ENCODE measurements at places on chromosomes 1 and 21.

DNA sequence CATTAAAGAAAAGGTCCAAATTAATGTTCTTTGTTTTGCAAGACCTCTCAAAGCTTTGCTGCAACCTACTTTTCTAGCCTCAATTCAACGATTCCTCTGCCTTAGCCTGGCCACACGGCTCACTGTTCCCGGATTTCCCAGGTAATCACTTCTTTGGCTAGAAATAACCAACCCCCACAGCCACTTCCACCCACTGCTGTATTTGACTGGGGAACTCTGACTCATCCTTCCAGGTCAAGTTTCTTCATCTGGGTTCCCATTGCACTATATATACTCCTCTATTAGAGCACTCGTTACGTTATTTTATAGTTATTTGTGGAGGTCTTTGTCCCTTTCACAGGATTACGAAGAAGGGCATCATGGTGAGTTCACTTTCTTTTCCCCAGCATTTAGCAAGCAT is 185.9 kb downstream of the CACNA1E start:
- DNase-seq: no peak

- no peak for DNase-seq
These were observed 12.6 kb upstream of the IL12RB2 start for GRCh38 chr1:67294836-67295617.

- DNase-seq: no peak
These were observed 40.4 kb upstream of the BMP8A start for GRCh38 chr1:39450956-39451606.

GRCh38 chr1:168468822-168469221 is 75.0 kb downstream of the XCL2 start:
- no peak for DNase-seq

GRCh38 chr1:228850141-228851100 is 115.1 kb downstream of the RHOU start:
- no peak for DNase-seq

- no peak for DNase-seq
These were observed 22.9 kb upstream of the PLA2G5 start for GRCh38 chr1:20047096-20047495.

GRCh38 chr1:49111931-49112330 is 335.2 kb upstream of the BEND5 start:
- DNase-seq: no peak

DNA sequence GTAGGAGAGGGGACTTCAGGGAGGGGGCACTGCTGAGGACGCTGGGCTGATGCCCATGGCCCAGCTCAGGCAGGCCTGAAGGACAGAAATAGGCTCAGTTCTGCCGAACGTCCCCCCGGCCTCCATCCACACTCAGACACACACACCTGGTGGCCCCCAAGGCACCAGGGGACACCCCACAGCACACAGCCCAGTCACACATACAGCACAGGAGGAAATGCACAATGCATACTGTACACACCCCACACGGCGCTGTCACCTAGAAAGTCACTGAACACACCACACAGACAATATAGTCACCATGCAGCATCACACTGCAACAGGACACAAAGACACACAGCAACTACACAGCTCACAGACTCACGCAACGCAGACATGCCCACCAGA is 562 bp downstream of the SYTL1 start:
- DNase-seq: no peak

- no peak for DNase-seq
These were observed 223.3 kb downstream of the GPATCH2 start for GRCh38 chr1:217407534-217408001.

- DNase-seq: peak; percentile 97
These were observed 3.3 kb downstream of the CSRP1 start for GRCh38 chr1:201503397-201504176.

DNA sequence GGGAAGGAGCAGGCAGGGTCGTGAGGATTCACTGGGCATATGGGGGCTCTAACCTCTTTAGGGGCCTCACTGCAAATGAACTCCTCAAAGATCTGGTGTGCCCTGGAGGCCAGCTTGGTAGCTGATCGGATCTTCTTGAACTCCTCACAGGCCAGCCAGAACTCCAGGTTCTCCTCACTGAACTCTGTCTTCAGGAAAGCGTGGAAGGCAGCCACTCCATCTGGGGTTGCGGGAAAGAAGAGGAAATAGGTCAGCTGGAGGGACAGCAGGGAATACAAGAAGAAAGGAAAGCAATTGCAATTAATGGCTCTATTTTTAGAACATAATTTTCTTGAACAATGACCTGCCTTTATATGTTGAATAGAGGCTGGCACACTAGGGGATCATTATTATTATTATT is 2.3 kb downstream of the RGS16 start:
- no peak for DNase-seq

DNA sequence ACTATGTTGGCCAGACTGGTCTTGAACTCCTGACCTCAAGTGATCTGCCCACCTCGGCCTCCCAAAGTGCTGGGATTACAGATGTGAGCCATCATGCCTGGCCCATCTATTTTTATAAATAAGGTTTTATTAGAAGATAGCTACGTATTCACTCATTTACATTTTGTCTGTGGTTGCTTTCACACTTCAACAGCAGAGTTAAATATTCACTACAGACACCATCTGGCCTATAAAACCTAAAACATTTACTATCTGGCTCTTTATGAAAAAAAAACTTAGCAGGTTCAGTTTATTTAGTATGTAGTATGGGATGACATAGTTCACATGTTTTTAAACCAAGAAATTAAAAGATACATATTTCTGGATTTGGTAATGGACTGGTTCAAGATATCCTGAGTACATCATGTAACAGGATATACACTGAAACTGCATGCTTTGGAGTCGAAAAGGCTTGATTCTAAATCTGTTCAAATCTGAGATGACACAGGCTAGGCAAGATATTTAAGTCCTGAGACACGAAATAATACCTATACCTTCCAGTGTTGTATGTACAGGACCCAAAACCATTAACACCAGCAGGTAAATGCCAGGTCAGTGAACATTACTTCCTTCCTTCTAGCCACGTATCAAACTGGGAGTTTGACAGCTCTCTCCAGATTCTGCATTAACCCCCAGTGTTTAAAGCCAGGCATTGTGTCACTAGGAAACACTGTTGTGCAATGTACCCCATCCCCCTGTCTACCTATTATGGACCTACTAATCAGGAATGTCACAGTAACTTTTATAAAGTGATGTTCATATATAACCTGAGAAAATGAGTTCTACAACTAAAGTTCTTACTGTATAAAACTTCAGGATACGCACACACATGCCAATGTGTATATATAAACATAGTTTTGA is 54.3 kb upstream of the SDC3 start:
- no peak for DNase-seq

DNA sequence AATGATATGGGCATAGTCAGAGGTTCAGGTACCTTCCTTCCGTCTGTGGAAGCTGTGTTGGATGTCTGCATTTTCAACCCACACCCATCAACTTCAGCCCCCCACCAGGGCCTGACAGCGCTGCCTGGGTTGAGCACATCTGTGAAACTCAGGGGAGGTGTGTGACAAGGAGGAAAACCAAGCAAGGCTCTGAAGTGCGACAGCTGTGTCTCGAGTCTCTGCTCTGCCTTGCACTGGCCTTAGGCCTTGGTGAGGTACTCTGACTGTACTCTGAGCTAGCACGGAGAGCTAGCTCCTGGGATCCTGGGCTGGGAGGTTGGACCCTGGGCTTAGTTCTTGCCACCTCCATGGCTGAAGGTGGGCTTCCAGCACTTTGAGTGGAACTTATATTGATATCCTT is 9.1 kb downstream of the VANGL2 start:
- DNase-seq: no peak

GRCh38 chr1:113042285-113043143 is 30.5 kb upstream of the LRIG2 start:
- DNase-seq: peak; percentile 62

GRCh38 chr1:101288491-101288944 is 51.7 kb downstream of the S1PR1 start:
- peak; percentile 60 for DNase-seq

GRCh38 chr1:235928197-235928596 is 61.5 kb upstream of the LYST start:
- no peak for DNase-seq

DNA sequence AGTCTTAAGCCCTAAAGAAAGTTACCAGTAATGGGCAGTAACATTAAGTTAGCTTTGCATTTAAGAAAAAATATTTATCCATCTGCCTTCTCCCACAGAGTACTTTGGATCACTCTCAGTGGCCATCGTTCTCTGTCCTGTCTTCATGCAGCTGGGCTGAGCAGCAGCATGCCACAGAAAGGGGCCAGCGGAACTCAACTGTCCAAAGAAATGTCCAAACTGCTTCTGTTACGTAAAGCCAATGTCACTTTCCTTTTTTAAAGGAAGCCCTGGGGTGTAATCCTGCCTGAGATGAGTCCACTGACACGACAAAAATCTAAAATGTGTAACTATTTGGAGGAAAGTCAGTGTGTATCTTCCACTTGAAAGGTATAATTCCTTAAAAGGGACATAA is 291.6 kb downstream of the SMYD3 start:
- DNase-seq: no peak

DNA sequence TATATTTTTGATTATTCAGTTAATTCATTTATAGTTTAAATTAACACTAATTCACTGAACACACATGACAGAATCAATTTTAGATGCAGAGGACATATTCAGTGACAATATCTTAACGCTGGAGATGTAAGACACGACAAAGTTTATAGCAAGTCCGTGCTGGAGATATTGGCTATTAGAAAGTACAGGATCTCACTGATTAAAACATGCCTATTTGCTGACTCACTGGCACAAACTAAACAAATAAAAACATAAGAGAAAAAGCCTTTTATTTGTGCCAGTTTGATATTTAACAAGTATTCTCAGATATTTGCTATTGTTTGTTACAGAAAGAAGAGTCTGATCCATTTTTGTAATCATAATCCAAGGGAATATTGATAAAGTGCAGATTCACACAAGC is 1122.9 kb upstream of the B3GALT2 start:
- DNase-seq: no peak

DNA sequence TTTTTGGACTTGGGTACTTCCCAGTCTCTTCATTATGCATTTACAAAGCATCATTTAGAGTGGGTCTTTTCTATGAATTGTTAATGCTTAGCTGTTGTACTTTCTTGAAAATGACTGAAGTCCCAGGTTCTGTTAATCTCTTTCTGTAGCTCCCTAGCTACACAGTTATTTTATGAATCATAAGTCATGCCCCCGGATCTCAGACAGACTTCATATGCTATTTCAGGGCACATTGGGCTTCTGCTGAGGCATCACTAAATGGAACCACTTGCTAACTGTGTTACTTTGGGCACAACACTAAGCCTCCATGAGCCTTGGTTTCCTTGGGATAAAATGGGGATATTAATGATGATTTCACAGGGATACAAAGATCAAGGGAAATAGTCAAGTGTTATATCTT is 55.5 kb upstream of the RBM15 start:
- DNase-seq: no peak

DNA sequence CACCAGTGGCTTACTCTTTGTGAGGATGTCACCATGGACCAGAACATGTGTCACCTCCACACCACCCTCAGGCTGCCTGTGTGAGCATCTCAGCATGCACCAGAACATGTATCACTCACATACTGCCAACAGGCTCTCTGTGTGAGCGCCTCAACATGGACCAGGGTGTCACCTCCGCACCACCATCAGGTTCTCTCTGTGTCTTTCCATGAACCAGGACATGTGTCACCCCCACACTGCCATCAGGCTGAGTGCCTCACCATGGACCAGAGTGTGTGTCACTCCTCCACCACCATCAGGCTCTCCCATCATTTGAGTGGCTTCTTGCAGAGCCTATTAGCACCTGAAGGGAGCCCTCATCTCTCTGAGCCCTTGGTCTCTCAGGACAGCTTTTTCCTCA is 125.2 kb downstream of the ZNF648 start:
- no peak for DNase-seq

DNA sequence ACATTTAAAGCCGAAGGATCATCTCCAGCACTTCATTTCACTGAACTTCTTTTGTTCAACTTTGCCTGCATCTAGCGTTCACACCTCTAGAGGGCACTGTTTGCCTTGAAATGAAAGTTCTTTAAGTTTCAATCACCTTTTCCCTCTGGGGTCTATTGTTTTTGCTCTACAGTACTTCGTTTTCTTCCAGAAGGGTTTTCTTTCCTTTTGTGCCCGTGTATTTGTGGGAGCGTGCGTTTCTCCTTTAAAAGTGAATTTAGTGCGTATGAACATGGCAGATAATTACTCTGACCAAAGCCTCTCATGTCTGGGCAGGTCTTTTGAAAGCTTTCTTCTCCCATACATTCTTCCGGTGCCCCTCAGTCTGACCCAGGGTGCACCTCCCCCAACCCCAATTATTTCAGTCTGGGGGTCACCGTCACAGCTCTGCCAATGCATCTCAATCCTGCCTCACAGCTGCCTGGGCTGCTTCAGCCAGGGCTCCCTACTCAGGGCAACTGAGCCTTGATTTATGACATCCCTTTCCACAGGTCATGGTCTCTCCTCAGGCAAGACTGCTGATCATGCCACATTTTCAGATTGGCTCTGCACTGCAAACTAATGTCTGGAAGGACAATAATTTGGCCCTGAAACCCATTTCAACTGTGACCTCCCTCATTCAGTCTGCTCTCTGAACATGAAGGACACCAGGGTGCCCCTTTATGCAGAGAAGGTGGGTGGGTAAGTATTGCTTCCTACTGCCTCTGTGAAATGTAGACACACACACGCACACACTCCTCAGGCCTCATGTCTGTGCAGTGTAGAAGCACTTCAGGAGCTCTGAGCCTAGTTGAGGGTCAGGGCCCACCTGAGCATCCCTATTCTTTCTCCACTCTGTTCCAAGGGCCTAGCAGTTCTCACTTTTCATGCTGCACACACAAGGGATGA is 88.6 kb downstream of the NUF2 start:
- DNase-seq: peak; percentile 19

DNA sequence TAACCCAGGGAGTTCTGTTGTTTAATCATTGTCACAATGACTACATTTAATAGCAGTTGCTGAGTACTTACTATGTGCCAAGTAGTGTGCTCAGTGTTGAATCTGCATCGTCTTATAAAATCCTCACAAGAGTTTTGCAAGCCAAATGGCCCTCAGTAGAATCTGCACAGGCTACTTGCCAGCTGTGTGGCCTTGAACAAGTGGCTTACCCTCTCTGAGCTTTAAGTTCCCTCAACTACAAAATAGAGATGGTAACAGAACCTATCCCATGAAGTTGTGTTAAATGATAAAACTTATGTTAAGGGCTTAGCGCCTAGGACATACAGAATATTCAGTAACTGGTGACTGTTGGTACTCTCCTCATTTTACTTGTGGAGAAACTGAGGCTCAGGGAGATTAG is 9.1 kb upstream of the SLC30A2 start:
- DNase-seq: no peak

DNA sequence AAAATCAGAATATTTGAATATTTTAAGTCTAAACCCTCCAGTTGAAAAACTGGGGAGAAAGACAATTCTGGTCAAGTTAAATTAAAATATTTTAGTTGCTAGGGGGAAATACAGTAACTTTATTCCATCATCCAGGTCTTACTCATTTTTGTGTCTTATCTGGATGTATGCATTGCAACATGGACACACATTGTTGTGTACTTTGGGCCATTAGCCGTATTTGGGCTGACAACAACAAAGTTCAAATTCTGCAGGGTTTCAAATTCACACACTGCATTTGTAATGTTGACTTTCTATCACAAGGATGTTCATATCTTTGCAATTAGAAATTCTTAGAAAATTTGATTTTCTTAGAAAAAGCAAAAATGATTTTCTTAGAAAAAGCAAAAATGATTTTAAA is 249.3 kb downstream of the BACH1 start:
- DNase-seq: no peak
